Esophagus muscularis mucosa (tissue), 4 donors: ENCODE measurements at places on chromosomes 6 and 20. TPM values are rescaled to one million over a fixed set of nuclear protein-coding genes. Genes with fewer than 3 reads are reported as not detected.

GRCh38 chr6:44224029-44224964 is 902 bp downstream of the SLC29A1 start:
- DNase-seq = no peak

GRCh38 chr20:36519012-36519719 is 22.2 kb upstream of the MYL9 start:
- no peak for DNase-seq

GRCh38 chr6:38162493-38163185 is 343.1 kb downstream of the ZFAND3 start:
- no peak for DNase-seq

DNA sequence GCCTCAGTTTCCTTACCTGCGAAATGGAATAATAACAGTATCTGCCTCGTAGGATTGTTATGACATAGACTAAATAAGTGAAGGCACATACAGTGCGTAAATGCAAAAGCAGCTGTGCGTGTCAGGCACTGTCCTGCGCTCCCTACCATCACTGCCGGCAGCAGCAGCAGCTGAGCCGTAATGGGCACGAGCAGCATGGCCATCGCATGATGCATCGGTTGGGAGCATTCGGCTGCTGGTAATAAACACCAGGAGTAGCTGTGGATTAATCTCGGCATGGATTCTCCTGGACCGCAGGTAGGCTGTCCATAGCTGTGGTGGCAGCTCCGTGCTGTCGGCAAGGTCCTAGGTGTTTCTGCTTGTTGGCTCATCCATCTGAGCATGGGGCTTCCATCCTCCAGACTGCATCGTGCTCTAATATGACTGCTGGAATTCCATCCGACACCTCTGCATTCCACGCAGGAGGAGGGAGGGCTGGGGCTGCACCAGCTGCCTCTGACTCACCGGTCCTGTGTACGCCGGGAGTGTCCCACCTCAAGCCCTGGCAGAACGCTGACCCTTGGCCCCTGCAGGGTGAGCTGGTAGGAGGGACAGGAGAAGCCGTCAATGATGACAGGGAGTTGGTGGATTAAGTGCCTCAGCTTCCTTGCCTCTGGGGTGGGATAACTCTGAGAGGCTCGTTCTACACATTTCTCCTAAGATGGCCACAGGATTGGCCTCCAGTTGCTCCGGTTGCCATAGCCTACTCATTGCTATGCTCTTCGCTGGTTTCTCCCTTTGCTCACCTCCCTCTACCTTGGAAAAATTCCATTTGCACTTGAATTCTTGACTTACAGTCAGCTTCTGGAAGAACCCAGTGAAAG is 100.9 kb upstream of the PMEPA1 start:
- DNase-seq = no peak

GRCh38 chr6:125858427-125859320 is 67.9 kb downstream of the NCOA7 start:
- no peak for DNase-seq

The SMPDL3A gene
- 14.9 TPM for total RNA-seq

The TRIM31 gene
- 1.3 TPM for total RNA-seq
